ENCODE measurements at places on chromosomes 5 and 9. TPM values are rescaled to one million over a fixed set of nuclear protein-coding genes. Genes with fewer than 3 reads are reported as not detected.
A peak's percentile ranks its signal among the peaks of the same experiment; 100 is the strongest.

DNA sequence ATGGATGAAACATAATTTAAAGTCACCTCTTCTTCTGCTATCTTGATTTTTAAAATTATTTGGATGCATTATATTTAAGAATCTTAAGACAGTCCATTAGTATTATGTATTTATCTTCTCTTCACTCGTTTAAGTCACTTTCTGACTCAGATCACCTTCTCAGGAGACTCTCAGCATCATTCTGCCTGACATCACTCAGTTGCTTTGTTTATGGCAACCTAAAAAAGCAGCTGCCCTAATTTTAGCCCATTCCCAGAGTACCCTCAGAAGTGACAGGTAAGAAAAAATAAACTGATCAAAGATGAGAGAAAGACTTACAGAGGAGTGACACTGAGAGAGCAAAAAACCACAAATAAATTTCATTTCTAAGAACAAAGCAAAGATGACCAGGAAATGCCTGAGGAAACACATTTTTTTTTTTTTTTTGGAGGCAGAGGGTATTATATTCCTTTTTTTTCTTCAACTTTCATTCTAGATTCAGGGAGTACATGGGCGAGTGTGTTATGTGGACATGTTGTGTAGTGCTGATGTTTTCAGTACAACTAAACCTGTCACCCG, 140.5 kb downstream of the MUSK start:
- H3K4me1 ChIP-seq = no peaks in the 10 kb centered on the region
- H3K36me3 ChIP-seq = no peaks in the 10 kb centered on the region
- no peak for DNase-seq
- H3K27me3 ChIP-seq = no peaks in the 10 kb centered on the region
- H3K4me3 ChIP-seq = no peak overlapping the region
- H3K27ac ChIP-seq = no peak overlapping the region

DNA sequence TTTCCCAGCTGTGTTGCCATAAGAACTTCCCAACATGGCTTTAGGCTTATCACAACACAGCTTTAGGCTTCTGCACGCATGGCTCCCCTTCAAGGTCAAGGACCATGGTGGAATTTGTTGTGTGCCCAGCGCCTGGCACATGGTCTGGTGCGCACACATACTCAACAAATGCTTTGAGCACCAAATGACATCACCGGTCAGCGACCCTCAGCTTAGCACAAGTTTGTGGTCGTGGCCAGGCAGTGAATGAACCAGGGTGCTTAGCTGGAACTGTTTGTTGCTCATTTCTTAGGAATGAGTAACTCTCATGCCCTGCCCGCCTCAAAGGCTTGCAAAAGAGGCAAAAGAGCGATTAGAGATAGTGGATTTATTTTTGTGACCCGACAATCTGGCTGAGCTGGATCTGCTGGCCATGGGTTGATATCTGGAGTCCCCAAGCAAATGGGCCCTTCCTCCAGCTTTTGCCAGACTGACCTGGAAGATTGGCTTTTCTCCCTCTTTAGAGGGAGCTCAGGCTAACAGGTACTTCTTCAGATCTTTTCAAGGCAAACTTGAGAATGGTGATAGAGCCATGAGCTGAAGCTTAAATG, 58.9 kb downstream of the DAP start:
- H3K4me1 ChIP-seq = peaks cover 25% of the 10 kb centered on the region
- H3K27ac ChIP-seq = peak overlapping the region; percentile 5
- no peak for DNase-seq
- no peaks in the 10 kb centered on the region for H3K36me3 ChIP-seq
- no peaks in the 10 kb centered on the region for H3K27me3 ChIP-seq

DNA sequence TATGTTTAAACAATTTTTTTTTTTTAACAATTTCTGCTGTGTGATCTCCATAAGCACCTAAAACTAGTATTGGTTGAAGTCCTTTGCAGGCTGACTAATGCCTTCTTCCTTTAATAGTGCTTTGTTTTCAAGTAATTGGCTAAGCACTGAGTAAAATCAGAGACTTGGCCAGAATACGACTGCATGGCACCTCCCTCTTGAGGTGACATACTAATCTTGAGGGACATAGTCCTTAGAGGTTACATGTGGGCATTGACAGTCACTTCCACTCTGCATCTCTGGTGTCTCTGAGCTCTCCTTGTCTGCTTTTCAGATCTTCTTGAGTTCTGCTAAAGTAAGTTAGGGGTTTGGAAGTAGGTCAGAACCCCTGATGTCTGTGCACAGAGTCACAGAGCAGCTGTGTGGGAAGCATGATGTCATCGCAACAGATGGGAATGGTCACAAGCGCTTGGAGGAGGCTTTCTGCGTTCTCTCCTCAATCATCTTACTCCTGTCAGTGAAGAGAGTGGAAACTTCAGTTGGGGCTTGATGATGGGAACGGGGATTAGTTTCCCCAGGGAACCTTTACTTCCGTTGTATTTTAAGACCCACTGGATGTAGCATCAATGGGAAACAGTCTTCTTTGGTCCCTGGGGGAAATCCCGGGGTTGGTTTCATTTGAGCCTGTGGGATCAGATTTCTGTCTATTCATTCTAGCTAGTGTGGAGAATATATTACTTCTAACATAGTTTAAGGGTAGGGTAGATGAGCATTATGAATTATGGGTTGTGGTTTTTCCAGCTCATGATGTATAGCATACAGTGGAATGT, 136.9 kb downstream of the ARHGAP26 start:
- peaks cover 19% of the 10 kb centered on the region for H3K36me3 ChIP-seq
- H3K4me3 ChIP-seq = no peak overlapping the region
- H3K27ac ChIP-seq = no peak overlapping the region
- no peaks in the 10 kb centered on the region for H3K27me3 ChIP-seq
- H3K4me1 ChIP-seq = no peaks in the 10 kb centered on the region

DNA sequence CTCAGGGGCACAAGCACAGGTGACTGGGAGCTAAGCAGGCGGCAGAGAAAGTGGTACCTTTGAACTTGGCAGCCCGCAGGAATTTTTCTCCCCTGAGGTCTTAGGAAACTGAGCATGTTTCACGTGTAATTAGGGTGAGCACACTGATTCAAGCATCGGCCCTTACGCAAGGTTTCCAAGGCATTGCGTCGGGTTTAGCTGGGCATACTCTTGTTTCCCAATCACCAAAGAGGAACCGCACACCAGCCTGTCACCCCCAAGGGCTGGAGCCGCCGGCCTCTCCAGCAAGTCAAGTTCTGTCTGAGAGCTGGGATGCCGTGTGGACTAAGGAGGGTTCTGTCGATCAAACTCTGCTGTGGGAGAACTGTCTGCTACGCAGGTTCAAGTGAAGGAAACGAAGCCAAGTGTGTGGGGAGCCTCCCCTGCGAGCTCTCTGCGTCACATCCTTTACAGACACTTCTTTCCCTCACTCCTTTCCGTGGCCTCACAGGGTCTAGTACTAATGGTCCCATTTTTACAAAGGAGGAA, 53.0 kb downstream of the ERGIC1 start:
- H3K36me3 ChIP-seq = no peaks in the 10 kb centered on the region
- H3K27me3 ChIP-seq = no peaks in the 10 kb centered on the region
- H3K4me1 ChIP-seq = peaks cover 28% of the 10 kb centered on the region
- H3K27ac ChIP-seq = peak overlapping the region; percentile 94
- H3K4me3 ChIP-seq = peak overlapping the region; percentile 31

DNA sequence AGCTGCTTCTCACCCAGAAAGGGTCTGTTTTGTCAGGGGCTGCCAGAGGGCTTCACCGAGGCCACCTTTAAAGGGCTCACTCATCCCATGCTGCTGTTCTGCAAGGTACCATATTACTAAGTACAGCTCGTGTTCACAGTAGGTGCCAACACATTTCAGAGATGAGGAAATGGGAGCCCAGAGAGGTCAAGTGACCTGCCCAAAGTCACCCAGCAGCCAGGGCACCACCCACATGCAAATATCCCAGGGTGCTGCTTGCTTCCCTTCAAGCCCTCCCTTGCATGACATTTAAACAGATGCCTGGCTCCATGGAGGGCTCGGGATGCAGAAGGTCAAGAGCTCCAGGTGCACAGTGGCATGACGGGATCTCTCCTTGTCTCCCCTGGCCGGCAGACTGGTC, 123.5 kb upstream of the SARDH start:
- no peak overlapping the region for H3K4me3 ChIP-seq
- no peak for DNase-seq
- peaks cover 2% of the 10 kb centered on the region for H3K4me1 ChIP-seq

The SPATA31A3 gene
- total RNA-seq = not detected

The OR1B1 gene
- total RNA-seq = not detected

The POU5F2 gene
- total RNA-seq = 6.2 TPM

The PPP3R2 gene
- not detected for total RNA-seq

All from thoracic aorta (tissue), 2 donors.